HepG2 (cell line): ENCODE measurements at places on chromosomes 7 and 10. TPM values are rescaled to one million over a fixed set of nuclear protein-coding genes. Genes with fewer than 3 reads are reported as not detected.

The RPS24 gene
- 2,690 and 3,176 TPM in 2 replicates for total RNA-seq

The CHCHD1 gene
- 71.2 and 91.7 TPM in 2 replicates for total RNA-seq

The ASB10 gene
- total RNA-seq: not detected in 2 replicates

The ZNF488 gene
- 0.13 and 0.17 TPM in 2 replicates for total RNA-seq

- no peaks in the 10 kb centered on the region for H3K27me3 ChIP-seq
- no peaks in the 10 kb centered on the region for H3K36me3 ChIP-seq
Observed at GRCh38 chr7:88200261-88200660, 19.6 kb downstream of the SRI start.

DNA sequence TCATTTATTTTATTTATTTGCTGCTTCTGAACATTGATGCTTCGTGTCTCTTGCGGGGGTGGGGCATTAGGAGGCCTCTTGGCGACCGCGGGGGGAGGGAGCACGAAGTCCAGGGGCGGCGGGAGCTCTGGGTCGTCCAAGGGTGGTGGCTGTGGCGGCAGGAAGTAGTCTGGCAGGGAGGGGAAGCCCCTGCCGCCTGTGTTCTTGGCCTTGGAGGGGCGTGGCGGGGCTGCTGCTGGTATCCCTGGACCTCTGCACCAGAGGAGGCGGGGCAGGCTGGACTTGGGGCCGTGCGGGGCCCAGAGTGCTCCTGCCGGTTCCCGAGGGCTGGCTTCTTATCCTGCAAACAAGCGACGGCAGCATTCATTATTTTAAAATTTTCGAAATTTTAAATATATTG is 70.5 kb upstream of the ABI1 start:
- H3K27ac ChIP-seq: no peak overlapping the region
- H3K36me3 ChIP-seq: no peaks in the 10 kb centered on the region
- H3K4me1 ChIP-seq: peaks cover 9% of the 10 kb centered on the region
- peak; percentile 45 for DNase-seq

GRCh38 chr10:27344568-27345454 is 104.2 kb upstream of the ACBD5 start:
- H3K36me3 ChIP-seq: no peaks in the 10 kb centered on the region
- H3K27me3 ChIP-seq: no peaks in the 10 kb centered on the region
- no peak overlapping the region for H3K27ac ChIP-seq
- no peak overlapping the region for H3K4me3 ChIP-seq
- no peak for DNase-seq

DNA sequence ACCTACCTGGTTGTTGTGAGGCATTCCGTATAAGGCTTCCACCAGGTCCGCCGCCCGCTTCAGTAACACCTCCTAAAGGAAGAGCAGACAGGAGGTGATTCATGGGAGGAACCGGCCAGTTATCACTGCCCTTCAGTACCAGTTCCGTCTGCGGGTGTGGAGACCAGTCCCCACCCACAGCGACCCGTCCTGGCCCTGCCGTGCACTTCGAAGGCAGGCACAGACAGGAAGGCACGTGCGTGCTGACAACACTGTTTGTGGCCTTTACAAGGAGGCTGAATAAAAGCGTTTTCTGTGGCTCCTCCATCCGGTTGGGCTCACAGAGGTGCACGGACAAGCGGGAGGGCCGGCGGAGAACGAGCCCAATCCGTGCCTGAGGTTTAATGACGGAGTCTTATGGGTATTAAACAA is 120.9 kb downstream of the EBF3 start:
- H3K27me3 ChIP-seq: no peaks in the 10 kb centered on the region; the same call in 1 of the 2 replicates
- H3K36me3 ChIP-seq: no peaks in the 10 kb centered on the region
- H3K4me1 ChIP-seq: no peaks in the 10 kb centered on the region
- H3K4me3 ChIP-seq: no peak overlapping the region
- no peak for DNase-seq
